ENCODE measurements at places on chromosomes 5 and 9.

- DNase-seq = no peak
These were observed 1074.2 kb upstream of the WWC1 start for GRCh38 chr5:167217097-167217743.

- DNase-seq = no peak
These were observed 265.8 kb upstream of the IRX4 start for GRCh38 chr5:2148312-2149194.

DNA sequence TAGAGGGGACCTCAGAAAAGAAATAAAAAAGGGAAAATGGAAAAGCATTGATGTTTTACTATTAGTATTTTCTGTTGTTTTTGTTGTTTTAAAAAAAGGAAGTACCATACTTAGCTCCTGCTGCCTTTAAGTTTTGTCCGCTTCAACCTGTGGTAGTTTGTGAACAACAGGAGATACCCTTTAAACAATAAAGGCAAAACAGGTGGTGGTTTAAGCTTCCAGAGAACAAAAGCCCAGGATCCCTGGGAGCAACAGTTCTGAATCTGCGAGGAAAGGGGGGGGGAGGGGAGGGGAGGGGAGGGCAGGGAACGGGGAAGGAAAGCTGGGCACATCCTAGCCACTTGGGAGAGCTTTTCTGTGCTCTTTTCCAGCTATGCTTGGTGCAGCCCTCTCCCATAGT lies 2.1 kb upstream of the PSIP1 start:
- no peak for DNase-seq

GRCh38 chr5:76652809-76653414 lies 29.7 kb upstream of the F2RL2 start:
- no peak for DNase-seq

DNA sequence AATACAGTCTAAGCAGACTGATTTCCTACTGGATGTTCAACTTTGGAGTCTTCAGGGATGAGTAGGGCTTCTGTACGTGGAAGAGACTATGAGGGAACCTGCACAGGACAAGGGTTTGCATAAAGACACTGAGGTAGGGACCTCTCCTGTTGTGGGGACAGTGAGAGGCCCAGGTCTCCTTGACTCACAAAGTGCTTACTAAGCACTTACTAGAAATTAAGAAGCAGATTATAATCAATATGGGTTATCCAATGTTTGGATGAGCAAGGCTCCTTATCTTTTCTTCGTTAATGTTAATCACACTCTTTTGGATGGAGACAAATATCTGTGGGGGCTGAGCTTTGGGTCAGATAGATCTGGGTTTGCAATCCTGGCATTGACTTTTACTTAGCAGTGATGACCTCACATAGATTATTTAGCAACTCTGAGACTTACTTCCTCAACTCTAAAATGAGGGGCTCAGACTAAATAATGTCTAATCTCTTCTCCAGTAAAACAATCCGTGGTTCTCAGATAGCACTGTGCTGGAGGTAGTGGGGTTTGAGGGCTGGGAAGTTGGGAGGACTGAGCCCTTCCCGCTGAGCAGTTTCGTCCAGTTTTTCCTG lies 45.9 kb downstream of the PDCD1LG2 start:
- no peak for DNase-seq

DNA sequence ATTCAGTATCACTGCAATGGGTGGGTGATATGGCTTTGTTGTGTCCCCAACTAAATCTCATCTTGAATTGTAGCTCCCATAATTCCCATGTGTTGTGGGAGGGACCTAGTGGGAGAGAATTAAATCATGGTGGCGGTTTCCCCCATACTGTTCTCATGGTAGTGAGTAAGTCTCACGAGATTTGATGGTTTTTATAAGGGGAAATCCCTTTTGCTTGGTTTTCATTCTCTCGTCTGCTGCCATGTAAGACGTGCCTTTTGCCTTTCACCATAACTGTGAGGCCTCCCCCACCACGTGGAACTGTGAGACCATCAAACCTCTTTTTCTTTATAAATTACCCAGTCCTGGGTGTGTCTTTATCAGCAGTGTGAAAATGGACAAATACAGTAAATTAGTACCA lies 9.5 kb upstream of the NANS start:
- no peak for DNase-seq

- no peak for DNase-seq
These were observed 181.1 kb downstream of the KDM4C start for GRCh38 chr9:6938873-6939272.

DNA sequence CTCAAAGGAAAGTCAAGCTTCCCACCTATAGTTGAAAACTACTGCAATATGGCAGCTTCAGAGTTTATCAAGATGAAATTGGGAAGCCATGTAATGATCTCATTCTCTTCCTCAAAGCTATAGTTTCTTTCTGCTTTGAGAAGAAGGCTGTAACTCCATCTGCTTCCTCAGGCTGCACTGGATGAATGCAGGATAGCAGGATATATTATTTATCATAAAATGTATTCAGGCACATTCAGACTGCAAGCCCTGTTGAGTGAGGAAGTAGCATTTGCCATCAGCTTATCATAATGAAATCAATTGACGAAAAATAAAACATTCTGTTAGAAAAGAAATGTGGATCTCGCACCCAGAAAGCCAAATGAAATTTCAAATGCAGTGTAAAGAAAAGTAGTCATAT lies 560 bp downstream of the ATP10B start:
- DNase-seq = no peak

DNA sequence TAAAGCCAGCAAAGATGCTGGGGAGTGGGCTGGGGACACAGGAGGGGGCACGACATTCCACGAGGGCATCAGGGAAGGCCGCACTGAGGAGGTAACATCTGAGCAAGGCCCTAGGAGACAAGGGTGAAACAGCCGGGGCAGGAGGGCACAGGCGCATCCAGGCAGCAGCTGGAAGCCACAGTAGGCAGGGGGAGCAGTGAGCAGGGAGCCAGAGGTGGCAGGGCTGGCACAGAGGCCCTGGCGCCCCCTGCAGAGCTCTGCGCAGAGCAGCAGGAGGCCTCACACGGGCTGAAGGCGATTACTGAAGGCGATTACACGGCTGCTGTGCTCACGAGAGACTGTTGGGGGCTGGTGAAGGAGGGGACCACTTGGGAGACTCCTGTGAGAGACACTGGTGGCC lies 15.4 kb downstream of the LMAN2 start:
- no peak for DNase-seq

- no peak for DNase-seq
These were observed 225.7 kb downstream of the DCP2 start for GRCh38 chr5:113202287-113202686.

GRCh38 chr9:110835859-110836271 lies 167.3 kb downstream of the MUSK start:
- DNase-seq = peak; percentile 16

GRCh38 chr9:16828340-16829281 lies 41.9 kb downstream of the BNC2 start:
- peak; percentile 69 for DNase-seq

- no peak for DNase-seq
These were observed 27.5 kb downstream of the FNIP1 start for GRCh38 chr5:131769336-131769735.

DNA sequence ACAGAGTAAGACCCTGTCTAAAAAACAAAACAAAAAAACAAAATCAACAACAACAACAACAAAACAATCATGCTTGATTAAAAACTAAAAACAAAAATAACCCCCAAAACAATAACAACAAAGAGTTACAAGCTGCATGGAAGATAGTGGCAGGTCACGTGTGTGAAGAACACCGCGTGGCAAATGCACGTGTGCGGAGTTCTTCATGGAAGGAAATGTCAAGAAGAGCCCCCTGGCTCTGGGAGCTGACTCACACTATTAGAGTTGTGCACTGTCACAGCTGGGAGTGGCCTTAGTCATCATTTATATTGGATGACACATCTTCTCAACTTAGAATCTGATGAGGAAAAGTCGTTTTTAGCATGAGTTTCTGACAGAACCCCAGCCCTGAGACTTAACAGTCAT lies 110.5 kb downstream of the JMY start:
- peak; percentile 17 for DNase-seq

DNA sequence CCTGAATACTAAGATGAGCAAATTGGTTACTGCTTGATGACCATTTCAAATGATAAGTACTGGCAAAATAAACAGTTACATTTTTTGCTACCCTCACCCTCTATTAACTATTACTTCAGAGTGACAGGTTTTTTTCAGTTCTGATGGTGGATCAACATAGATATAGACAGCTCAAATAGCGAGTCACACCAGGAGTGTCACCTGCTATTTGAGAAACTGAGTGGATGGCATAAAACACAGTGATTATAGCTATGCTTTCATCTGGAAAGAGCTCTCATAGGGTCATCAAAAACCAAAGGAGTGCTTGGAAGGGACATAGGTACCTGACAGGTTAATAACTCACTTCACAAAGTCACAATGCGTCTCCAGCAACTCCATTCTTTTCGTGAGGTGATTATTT lies 244.5 kb upstream of the C9orf72 start:
- DNase-seq = no peak

- no peak for DNase-seq
These were observed 200.7 kb downstream of the PARP8 start for GRCh38 chr5:50867140-50867539.

- DNase-seq = no peak
These were observed 301.8 kb upstream of the TRPC7 start for GRCh38 chr5:136666970-136667620.

DNA sequence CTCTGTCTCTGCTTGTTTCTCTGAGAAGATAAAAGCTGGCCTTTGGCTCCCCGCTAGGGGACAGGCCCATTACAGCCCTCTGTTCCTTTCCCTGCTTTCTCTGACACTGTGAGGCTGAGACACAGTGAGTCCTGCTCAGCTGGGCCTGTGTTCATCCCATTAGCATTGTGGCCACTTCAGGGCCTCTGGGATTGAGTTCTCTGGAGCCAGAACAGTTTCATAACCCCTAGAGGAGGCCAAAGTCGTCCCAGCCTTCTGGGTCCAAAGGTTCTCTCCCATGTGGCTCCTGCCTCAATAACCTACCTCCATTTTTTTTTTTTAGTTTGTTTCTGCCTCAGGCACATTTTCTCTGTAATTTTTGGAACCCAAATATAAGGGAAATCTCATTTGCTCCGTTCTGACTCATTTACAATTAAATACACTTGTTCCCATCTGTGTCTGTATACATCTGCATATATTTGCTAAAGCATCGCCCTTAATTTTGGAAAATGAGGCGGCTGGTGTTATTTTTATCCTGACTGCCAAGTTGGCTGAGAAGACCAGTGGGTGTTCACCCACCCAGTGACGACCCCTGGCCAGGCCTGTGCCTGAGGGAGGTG lies 27.3 kb upstream of the CTNNA1 start:
- no peak for DNase-seq

DNA sequence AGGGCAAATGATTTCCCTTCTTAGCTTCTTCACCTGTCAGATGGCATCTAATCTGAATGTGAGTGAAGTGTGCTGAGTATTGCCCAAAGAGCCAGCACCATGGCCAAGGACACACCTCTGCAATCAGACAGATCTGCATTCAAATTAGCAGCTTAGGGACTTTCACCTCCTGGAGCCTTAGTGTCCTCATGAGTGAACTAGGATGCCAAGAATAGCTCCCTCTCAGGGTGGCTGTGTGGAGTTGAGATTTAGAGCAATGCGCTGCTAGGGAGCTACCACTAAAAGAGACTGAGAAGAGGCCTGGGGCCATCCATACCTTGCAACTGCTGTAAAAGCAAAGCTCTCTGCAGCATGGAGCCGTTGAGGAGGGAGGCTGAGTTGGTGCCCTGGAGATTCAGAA lies 1.4 kb downstream of the CIZ1 start:
- no peak for DNase-seq

Data from fibroblast of skin of left quadriceps (primary cell).